ENCODE measurements at places on chromosomes 1 and 21.

DNA sequence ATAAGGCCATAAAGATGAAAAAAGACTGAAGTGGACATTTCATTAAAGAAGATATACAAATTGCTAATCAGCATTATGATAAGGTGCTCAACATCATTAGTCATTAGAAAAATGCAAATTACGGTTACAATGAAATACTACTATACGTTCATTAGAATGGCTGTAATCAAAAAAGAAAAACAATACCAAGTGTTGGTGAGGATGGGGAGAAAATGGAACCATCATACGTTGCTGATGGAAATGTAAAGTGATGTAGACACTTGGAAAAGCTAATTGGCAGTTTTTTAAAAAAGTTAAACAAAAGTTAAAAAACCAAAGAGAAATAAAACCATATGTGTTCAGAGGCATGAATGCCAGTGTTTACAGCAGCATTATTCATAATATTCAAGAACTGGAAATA lies 8.6 kb upstream of the SOD1 start:
- DNase-seq: no peak

- no peak for DNase-seq
Measured at GRCh38 chr1:241532162-241532531, at the start of gene KMO. TSS of gene KMO (plus strand) at chr1:241532378. CDS start at chr1:241532445, 67 bp downstream.

DNA sequence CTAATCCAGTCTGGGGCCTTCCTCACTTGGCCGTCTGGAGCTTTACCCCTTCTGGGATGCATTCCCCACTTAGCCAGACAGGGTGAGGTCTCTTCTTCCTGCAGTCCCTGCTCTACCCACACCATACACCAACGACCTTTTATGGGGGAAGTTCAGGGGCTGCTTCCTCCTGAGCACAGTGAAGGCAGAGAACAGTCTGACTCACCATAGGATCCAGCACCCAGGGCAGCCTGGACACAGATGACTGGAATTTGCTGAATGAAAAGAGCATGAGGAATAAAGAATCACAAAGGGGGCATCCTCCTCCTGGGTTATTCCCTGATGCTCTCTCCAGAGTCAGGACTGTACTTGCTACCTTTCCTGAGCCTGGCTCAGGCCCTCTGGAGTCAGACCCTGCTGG lies 4.6 kb upstream of the FOXE3 start:
- no peak for DNase-seq

DNA sequence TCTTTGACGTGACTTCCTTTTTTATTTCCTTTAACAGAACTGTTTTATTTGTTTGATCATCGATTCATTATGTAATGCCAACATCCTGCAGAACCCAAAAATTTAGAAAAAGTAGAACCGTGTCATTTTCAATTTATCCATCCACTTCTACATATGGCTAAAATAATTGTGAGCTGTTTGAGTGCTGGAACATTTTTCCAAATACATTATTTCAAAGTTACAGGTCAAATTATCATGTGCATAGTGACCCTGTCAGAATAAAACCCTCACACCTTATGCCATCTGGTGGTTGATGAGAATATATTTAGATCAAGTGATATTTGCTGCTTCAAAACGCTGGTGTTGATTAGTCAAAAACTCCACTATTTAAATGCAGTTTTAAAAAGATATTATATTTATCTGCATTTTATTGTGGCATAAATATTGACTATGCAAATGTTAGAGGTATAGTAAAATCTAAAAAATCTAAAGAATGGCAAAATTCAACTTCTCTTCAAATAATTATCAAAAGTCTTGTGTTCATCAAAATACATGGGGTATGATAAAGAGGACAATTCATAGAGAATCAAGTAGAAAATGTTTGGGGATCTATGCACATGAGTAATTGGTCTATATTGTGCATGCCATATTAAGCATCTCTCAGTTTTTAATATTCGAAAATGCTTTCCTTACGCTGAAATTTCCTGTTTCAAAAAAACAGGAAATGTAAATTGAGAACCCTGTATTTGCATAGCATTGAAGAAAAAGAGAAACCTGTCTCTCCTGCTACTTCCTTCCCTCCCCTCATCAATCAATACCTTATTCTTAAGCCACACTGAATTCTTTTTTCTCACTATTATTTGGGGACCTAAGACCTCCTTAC lies 39.7 kb downstream of the UBE2U start:
- DNase-seq: no peak

DNA sequence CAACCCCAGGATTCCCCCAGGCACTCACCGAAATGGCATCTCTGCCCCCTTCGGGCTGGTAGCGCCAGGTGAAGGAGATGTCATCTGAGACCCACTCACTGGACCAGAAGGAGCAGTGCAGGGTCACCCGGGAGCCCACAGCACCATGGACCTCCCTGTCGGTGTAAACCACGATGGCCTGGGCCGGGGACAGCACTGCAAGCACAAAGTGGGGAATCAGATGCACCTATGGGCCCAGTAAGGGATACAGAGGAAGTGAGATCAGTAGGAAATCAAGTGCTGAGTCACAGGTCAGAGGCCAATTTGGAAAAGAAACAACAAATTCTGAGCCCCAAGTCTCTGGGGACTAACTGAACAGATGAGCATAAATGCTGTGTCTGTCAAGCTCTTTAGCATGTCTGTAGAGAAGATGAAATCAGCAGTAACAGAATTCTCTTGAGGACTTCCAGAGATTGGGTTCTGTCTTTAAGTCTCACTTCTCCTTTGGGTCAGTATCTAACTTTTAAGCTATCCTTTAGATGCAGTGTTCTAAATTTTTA lies 2.5 kb downstream of the MPZ start:
- no peak for DNase-seq

DNA sequence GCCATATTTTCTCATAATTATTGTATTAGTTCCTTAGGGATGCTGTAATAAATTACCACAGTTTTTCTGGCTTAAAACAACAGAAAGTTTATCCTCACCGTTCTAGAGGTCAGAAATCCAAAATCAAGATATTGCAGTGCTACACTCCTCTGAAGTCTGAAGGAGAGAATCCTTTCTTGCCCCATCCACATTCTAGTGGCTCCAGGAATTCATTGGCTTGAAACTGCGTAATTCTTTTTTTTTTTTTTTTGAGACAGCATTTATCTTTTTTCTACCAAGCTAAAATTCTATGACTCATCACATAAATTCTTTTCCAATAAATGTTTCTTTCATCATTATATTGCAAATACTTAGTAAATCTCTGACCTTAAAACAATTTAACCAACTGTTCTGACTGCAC lies 451.0 kb upstream of the RGS18 start:
- DNase-seq: no peak
